ENCODE measurements at places on chromosomes 3 and 15. TPM values are rescaled to one million over a fixed set of nuclear protein-coding genes. Genes with fewer than 3 reads are reported as not detected.

DNA sequence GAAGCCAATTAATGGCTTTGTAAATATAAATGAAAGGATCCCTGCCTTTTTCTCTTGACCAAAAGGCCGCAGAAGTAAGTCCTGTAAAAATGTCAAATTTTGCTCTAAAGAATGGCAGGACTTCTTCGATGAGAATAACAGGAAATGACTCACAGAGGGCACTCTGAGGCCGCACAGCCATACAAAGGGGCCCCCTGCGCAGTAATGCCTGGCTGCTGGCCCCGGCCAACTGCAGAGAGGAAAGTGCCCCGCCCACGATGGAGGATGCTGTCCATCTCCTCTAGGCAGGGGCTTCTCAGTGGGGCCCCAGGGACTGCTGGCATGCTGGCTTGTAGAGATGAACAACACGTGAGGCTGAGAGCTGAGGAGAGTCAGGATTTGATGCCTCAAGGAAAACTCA is 18.1 kb upstream of the SCN10A start:
- H3K4me1 ChIP-seq, result peaks cover 7% of the 10 kb centered on the region
- peak; percentile 80 for DNase-seq
- H3K4me3 ChIP-seq, result no peak overlapping the region
- H3K36me3 ChIP-seq, result no peaks in the 10 kb centered on the region
- no peak overlapping the region for H3K27ac ChIP-seq

RAB8B gene
- total RNA-seq, result 69.4 TPM

GRCh38 chr3:3842356-3842755 is 43.1 kb downstream of the LRRN1 start:
- peaks cover 22% of the 10 kb centered on the region for H3K36me3 ChIP-seq
- no peak overlapping the region for H3K27ac ChIP-seq
- DNase-seq, result no peak

SLC24A5 gene
- not detected for total RNA-seq

DHFR2 gene
- total RNA-seq, result 5.9 TPM

GRCh38 chr15:77840991-77841775 is 208.5 kb upstream of the LINGO1 start:
- no peaks in the 10 kb centered on the region for H3K4me1 ChIP-seq
- H3K27ac ChIP-seq, result no peak overlapping the region
- no peaks in the 10 kb centered on the region for H3K36me3 ChIP-seq
- peaks cover 64% of the 10 kb centered on the region for H3K27me3 ChIP-seq
- DNase-seq, result peak; percentile 31
- no peak overlapping the region for H3K4me3 ChIP-seq

CFAP92 gene
- 1.1 TPM for total RNA-seq

DNA sequence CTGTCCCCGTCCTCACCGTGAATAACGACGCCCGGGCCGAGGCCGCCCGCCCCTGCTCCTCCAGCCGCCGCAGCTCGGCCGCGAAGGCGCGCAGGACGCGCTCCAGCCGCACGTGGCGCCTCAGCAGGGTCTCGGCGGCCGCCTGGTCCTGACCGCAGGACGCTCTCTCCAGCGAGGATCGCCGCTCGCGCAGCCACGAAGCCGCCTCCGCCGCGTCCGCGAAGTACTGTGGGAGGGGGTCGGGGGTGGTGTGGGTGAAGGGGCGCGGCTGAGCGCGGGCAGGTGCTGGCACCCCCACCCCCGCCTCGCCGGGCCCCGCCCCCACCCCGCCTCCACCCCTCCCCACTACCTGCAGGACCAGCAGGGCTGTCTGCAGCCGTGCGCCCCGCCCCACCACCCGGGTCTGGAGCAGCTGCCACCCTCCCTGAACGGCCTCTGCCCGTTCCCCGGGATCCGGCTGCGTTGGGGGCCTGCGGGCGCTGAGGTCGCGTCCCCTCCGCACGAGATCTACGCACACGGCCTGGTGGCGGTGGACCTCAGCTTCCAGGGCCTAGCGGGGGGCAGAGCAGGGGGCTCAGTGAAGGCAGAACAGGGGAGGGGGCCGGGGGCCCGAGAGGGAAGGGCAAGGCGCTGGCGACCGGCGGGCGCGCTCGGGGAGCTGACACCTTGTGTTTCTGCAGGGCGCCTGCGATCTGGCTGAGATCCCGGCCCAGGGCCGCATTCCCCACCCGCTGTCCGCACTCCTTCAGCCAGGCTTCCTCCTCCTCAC is 11.7 kb downstream of the SPTBN5 start:
- H3K27me3 ChIP-seq, result peaks cover 36% of the 10 kb centered on the region
- peak overlapping the region; percentile 58 for H3K4me3 ChIP-seq
- no peak overlapping the region for H3K27ac ChIP-seq
- H3K4me1 ChIP-seq, result peaks cover 21% of the 10 kb centered on the region
- no peak for DNase-seq
- H3K36me3 ChIP-seq, result no peaks in the 10 kb centered on the region

RBPMS2 gene
- 1.2 TPM for total RNA-seq

DNA sequence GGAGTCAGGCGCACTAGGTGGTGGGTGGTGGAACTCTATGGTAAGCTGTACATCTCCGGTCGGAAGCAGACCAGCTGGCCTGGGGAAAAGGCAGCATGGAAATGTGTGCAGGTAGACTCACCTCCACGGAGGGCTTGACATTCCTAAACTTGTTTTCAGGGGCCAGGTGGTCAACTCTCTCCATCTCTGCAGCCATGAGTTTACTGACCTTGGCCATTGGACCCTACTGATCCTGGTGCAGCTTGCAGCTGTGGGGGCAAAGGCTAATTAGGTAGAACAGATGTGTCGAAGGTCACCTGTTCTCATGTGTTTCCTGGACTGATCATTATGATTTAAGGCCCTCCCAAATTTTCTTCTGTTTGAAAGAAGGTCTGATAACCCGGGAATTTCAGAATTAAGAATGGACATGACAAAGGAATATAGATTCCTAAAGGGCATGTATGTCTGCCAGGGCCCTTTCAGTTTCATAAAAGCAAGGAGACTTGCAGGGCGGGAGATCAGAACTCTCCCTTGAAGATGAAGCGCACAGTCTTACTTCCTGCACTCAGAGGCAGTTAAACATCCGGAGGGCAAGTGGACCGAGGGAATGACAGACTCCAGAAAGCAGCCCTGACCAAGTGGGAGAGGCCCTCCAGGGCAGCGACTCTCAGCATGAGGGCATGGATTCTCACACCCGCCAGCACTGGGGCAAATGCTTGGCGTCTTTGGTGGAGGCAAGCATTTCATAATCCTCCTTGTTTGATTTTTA is 56.1 kb upstream of the CMTM7 start:
- H3K27ac ChIP-seq, result no peak overlapping the region
- no peak overlapping the region for H3K4me3 ChIP-seq
- no peaks in the 10 kb centered on the region for H3K36me3 ChIP-seq
- no peaks in the 10 kb centered on the region for H3K27me3 ChIP-seq
